ENCODE measurements at places on chromosomes 2 and 18.

- peak; percentile 31 for DNase-seq
Measured at GRCh38 chr2:60707750-60708371, 48.2 kb upstream of the PAPOLG start.

GRCh38 chr2:230939066-230939591, 14.1 kb upstream of the GPR55 start:
- DNase-seq = no peak

DNA sequence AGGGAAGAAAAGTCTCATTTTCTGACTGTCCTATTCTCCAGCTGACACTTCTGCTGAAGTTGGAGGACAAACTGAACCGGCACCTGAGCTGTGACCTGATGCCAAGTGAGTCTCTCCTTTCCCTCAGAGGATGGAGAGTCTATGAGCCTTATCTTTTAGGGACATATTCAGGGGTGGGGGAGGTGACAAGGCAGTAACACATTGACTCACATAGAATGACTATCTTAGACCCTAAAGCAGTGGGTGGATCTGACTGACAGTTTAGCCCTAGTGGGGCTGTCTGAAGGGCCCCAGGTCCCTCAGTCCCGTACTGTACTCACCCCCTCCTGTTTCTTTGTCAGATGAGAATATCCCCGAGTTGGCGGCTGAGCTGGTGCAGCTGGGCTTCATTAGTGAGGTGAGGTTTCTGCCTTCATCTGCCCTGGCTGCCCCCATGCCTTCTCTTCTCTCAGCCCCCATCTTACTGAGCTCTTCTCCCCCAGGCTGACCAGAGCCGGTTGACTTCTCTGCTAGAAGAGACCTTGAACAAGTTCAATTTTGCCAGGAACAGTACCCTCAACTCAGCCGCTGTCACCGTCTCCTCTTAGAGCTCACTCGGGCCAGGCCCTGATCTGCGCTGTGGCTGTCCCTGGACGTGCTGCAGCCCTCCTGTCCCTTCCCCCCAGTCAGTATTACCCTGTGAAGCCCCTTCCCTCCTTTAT, 805 bp upstream of the KRTCAP3 start:
- DNase-seq = no peak

DNA sequence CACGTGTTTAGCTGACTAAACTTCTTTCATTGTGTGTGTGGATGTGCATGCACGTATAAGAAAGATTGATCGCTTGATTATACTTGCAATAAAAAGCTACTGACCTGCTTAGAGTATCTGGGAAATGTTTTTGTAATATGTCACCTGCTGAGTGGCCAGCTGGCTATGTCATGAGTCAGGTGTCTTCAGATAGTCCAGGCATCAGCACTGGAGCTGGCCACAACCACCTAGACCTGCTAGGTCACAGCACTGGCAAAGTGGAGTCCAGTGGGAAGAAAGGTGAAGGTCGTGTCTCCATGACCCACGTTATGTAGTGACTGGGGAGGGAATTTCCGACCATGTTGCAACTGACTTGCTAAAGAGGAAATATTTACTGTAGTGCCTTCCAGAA, 147.0 kb downstream of the ESCO1 start:
- no peak for DNase-seq

- DNase-seq = peak; percentile 18
Measured at GRCh38 chr18:57881818-57882413, 78.8 kb upstream of the ATP8B1 start.
